ENCODE measurements at places on chromosomes 4 and X. TPM values are rescaled to one million over a fixed set of nuclear protein-coding genes. Genes with fewer than 3 reads are reported as not detected.

GRCh38 chrX:3141031-3141430, 99.8 kb downstream of the ARSF start:
- H3K36me3 ChIP-seq: peaks cover 26% of the 10 kb centered on the region
- no peak for DNase-seq
- H3K27ac ChIP-seq: no peak overlapping the region
- H3K27me3 ChIP-seq: no peaks in the 10 kb centered on the region
- H3K4me1 ChIP-seq: peaks cover 17% of the 10 kb centered on the region
- no peak overlapping the region for H3K4me3 ChIP-seq

NONO gene
- total RNA-seq: 539 TPM

GRCh38 chrX:69117876-69118526, 47.3 kb downstream of the PJA1 start:
- no peaks in the 10 kb centered on the region for H3K36me3 ChIP-seq
- H3K27me3 ChIP-seq: peaks cover 15% of the 10 kb centered on the region
- DNase-seq: no peak
- H3K4me1 ChIP-seq: no peaks in the 10 kb centered on the region
- no peak overlapping the region for H3K4me3 ChIP-seq
- no peak overlapping the region for H3K27ac ChIP-seq

MTNR1A gene
- not detected for total RNA-seq

GRCh38 chrX:56728752-56729151, 291 bp upstream of the NBDY start:
- DNase-seq: peak; percentile 8
- H3K36me3 ChIP-seq: peaks cover 2% of the 10 kb centered on the region
- peak overlapping the region; percentile 92 for H3K4me3 ChIP-seq
- peaks cover 23% of the 10 kb centered on the region for H3K4me1 ChIP-seq
- H3K27me3 ChIP-seq: peaks cover 10% of the 10 kb centered on the region

CHIC2 gene
- total RNA-seq: 31.1 TPM

PNPLA4 gene
- total RNA-seq: 14.3 TPM

DNA sequence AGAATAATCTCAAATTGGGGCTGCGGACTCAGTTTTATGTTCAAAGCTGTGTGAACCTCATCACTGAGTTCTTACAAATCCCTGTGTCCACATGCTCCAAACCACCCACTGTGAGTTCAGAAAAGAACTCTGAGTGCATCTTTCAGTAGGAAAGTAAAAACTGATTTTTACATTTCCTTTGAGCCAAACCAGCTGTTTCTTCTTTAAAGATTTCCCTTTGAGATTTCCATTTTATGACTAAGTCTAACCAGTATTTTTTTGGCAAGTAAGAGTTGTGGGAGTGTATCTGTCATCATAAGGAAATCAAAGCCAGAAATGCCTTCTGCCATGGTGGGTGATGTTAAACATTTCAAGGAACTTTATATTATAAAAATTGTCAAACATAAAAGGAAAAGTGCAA, 100.0 kb downstream of the TET2 start:
- H3K27me3 ChIP-seq: no peaks in the 10 kb centered on the region
- peaks cover 23% of the 10 kb centered on the region for H3K36me3 ChIP-seq
- H3K27ac ChIP-seq: no peak overlapping the region
- no peak for DNase-seq
- H3K4me1 ChIP-seq: no peaks in the 10 kb centered on the region

DCAF4L1 gene
- 0.24 TPM for total RNA-seq

DNA sequence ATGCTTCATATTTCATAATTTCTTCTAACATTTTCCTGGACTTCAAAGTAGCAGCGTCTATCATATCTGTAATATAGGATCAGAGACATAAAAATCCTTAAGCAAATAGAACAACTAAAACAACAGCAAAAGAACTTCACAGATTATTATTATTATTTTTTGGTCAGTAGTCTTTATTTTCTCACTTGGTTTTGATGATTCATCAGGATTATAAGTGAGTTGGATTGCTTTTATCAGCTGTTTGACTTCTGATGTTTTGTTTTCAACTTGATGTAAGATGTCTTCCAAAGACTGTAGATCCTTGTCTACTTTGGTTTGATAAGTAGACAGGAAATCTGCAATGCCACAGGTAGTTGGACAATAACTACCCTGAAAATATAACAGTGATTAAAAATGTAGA, 623 bp downstream of the FGG start:
- no peak for DNase-seq
- peaks cover 6% of the 10 kb centered on the region for H3K27me3 ChIP-seq
- H3K4me1 ChIP-seq: peaks cover 7% of the 10 kb centered on the region
- no peak overlapping the region for H3K27ac ChIP-seq

All from activated T-cell treated with anti-CD3 and anti-CD28 coated beads, Interleukin-2, amount 50 U/mL, for 72 hours (primary cell).